ENCODE measurements at places on chromosomes 3 and 15.

- no peak for DNase-seq
Measured at GRCh38 chr3:115932807-115933206, 309.5 kb downstream of the GAP43 start.

DNA sequence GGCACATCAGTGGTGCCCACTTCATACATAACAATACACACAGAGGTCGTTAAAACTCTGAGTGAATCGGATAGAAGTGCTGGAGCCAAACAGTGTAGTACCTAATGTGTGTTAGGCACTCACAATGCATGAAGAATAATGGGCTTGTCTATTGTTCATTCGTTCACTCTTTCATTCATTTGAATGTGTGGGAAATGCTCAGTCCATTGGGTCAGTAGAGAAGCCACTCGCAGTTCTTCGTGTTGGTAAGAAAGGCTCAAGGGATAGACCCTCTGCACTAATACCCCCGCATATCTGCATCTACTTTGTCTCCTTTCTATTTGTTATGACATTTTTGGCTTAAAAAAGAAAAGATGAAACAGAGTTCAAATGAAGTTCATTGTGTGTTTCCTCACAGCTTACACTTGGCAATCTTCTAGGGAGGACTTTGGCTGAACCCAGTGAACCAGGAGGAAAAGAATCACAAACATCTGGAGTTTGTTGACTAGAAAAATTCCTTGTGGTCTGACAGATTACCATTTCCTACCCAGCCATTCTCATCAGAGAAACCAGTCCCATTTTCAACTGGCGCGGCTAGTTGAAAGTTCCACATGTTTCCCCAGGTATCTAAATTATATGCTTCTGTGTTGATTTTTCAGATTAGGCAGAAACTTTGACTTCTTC, 32.8 kb upstream of the MFSD1 start:
- no peak for DNase-seq

DNA sequence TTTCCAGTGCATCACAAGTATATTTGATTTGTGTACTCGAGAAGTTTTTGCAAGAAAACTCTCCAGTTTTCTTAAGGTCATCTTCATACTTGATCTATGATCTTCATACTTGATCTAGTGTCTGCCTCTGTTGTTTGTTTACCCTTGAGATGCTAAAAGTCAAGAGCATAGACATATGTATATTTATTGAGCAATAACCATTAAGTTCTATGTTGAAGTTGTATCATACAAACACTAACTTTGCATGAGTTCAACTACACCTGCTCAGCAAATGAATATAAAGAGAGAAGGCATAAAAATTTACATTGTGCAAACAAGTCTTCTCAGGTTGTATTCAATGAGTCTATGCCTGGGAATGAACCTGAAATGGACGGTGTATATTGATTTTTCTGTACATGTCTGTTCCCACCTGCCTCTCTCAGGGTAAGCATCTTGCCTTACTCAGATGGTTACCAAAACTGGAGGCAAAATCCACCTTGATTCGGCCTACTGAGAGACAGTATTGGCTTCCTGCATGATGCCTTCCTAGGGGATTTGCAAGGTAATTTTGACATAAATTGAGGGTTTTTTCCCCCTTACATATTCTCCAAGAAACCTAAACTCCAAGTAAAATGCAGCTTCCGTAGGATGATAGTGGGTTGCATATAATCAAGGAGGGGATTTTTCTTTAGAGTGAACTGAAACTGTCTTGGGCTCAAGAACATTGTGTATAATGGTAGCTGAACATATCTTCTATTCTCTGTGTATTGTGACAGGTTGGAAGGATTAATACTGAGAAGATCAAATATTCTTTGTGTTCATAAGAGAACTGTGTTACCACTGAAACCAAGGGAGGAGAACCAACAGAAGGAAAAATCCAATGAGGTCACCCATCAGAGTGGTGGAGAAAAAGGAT, 110.4 kb downstream of the FILIP1L start:
- no peak for DNase-seq

DNA sequence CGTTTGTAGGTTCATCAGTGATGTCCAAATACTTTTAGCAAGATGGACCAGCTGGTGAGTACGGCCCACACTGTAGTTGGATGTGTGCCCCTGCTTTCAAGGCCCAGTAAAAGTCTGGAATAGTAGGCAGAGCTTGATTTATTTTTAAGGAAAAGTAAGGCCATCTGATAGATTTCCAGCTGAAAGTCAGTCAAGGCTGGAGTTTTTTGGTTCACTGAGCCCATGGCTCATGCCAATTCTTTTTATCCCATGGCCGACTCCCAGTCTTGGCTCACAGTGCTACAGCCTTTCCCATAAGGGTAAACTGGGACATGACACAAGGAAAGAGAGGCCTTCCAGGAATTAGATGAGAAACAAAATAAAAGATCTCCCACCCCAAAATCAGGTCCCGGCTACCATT, 13.5 kb downstream of the CCDC80 start:
- DNase-seq, result no peak

DNA sequence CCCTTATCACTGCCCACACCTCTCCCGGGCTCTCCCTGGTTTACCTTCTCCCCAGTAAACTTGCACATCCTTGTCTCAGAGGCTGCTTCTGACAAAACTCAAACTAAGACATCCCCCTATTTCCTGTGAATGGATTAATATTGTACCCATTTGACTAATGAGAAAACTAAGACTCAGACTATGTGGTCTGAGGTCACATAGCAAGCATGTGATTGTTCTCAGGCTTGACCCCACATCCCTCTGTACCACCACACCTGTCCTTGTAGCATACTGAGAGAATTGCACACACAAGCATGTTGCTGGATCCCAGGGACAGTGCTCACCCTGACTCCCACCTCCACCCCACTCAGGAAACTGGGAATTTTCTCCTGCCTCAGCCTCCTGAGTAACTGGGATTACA, 90.7 kb upstream of the HES1 start:
- no peak for DNase-seq

- DNase-seq, result no peak
Measured at GRCh38 chr3:187228740-187229139, 31.5 kb downstream of the RTP1 start.

- no peak for DNase-seq
Measured at GRCh38 chr15:55980511-55980910, 12.9 kb downstream of the NEDD4 start.

DNA sequence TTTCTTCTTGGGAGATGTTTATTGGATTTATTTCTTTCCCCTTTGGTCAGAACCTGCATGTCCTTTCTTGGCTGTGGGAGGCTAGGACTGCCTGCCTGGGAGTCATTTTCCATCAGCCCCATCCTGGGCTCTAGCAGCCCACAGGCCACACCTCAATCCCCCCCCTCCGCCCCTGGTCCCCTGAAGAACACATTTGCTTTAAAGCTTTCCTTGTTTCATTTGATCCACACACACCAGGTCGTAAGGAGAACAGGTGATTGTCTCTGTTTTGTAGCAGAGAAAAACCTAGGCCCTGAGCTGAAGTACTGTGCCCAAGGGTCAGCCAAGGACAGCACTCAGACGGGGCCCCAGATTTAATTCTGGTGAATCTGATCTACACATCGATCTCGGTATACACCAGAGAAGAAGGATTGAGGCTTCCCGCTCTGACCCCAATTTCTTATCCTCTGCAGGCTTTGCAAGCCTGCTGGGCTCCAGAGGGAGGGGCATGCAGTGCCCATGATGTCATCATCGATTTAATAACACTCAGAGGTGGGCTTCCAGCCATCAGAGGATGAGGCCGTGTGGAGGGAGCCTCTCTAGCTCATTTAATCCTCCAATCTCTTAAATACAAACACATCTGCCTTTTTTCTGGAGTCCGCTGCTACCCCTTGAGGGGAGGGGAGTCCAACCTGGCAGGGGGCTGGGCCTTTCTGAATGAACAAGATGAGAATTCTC, 1.7 kb upstream of the CLN6 start:
- DNase-seq, result no peak

- DNase-seq, result no peak
Measured at GRCh38 chr15:49620199-49620598, 419 bp downstream of the FAM227B start.

- no peak for DNase-seq
Measured at GRCh38 chr3:65968996-65969395, 69.7 kb downstream of the MAGI1 start.

DNA sequence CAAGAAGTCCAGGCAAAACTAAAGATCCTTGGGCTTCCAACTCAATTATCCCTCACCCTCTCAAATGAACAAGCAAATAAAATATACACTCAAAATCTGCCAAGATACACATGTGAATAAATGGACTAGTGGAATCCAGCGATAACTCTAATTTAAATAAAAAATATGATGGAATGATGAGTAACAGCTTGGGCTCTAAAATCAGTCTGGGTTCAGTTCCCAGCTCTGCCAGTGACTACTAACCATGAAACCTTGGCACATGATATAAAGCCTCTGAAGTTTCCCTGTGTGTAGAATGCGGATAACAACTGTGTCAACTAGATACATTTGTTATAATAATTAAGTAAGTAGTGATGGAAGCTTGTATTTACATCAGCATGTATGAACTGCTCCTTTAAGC, 81.3 kb downstream of the CADPS start:
- DNase-seq, result no peak

DNA sequence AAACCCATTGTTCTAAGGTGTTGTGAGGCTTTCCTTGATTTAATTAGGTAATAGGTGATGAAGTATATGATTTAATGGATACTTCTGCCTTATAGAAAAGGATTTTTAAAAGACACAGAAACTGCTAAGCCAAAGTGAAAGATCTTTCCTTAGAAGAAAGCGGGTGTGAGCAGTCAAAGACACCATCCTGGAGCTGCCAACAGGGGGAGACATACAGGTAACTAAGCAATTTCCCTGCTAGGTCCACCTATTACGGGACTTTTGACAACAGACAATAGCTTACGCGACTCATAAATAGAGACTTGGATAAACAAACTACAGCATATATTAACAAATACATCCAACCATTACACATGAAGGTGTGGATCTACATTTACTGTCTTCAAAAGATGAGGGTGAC, 669.5 kb downstream of the SQOR start:
- no peak for DNase-seq

DNA sequence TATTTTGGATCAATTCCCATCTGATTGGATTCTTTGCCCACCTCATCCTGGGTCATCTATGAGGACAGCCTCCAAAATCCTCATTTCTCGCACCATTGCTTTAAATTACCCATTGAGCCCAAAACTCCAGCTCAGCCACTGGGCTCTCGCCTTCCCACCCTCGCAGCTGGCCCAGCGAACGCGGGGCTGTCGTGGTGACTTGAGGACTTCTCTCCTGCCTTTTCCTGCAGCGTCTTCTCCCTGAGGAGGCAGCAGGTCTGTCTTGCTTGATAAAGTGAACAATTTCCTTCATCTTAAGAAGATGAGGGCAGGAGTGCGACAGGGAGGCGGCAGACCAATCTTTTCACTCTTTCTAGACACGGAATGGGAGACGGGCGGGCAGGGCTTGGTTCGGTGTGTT, 33.0 kb upstream of the SNRPA1 start:
- no peak for DNase-seq

GRCh38 chr15:64566629-64567427, 106.5 kb downstream of the ZNF609 start:
- no peak for DNase-seq

DNA sequence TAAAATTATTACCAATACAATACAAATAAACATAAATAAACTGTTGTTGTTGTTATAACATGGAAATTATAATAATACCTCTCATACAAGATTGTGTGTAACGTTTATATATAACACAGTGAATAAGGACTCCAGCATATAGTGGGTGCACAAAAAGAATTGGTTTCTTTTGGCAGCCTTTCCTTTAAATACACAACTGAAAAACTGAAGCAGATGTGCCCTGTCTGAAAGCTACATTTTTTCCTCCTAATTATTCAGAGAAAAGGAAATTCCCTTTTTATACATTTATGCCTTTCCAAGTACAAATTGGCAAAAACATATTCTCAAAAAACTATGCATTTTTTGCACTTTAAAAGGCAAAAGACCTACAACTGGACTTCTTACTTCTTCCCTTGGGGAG, 928.9 kb upstream of the NR2F2 start:
- DNase-seq, result no peak

DNA sequence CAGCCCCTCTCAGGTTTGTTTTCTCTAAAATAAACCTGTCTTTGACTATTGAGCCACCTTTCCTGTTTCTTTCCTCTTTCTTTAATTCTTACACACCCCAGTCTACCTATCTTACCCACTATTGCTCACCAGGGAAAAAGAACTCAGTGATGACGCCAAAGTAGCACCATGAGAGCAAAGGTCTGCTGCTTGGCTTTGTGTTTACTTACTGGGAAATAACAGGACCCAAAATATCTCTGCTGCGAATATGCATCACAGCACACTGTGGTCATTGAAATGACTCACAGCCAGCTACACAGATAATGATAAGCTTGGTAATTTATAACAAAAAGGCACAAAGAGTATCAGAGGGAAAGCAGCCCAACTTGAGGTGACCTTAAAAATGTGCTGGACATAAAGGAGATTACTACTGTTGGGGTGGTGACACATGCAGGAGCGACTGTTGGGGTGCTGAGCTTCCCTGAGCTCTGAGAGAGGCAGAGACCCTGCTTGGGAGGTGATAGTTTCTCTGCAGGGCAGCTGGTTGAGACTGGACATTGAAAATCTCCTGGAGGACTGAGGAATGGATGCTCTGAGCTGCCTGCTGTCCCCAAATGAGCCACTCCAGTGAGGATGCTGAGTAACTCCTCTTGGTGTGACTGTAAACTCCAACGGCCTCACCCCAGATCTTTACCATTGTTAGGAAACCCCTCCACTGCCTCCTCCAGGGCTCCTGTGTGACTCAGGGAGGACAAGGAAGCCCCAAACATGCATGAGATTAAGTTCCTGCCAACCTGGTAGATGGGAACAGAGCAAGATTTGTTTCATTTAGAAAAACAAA, 14.5 kb downstream of the EFCAB12 start:
- DNase-seq, result no peak

- DNase-seq, result no peak
Measured at GRCh38 chr3:67288466-67289106, 290.5 kb downstream of the KBTBD8 start.
